ENCODE measurements at places on chromosomes 6 and 20. TPM values are rescaled to one million over a fixed set of nuclear protein-coding genes. Genes with fewer than 3 reads are reported as not detected.

Gene IL17A
- not detected for total RNA-seq

- no peak for DNase-seq
Observed at GRCh38 chr6:118324116-118324515, 224.0 kb upstream of the PLN start.

- DNase-seq: no peak
Observed at GRCh38 chr20:20580139-20580538, 132.3 kb downstream of the RALGAPA2 start.

DNA sequence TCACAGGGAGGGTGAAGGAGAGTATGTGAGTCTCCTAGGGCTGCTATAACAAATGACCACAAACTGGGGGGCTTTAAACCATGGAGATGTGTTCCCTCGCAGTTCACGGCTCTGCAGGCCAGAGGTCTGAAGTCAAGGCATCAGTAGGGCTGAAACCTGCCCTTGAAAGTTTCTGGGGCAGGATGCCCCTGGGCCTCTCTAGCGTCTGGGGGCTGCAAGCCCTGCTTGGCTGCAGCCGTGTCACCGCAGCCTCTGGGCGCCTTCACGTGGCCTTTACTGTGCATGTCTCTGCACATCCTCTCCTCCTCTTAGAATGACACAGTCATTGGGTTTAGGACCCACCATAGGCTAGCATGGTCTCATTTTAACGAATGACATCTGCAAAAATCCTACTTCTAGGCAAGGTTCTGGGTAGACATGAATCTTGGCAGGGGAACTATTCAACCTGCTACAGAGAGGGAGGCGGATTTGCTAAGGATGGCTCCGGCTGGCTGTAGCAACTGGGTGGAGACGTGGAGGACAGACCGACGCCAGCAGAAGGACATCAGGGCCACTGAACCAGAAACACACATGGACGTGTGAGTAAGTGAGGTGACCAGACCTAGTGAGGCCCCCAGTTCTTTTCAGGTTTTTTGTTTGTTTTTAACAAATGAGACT is 58.6 kb downstream of the PHACTR3 start:
- peak; percentile 73 for DNase-seq

GRCh38 chr6:161169696-161170095 is 104.2 kb downstream of the AGPAT4 start:
- no peak for DNase-seq

DNA sequence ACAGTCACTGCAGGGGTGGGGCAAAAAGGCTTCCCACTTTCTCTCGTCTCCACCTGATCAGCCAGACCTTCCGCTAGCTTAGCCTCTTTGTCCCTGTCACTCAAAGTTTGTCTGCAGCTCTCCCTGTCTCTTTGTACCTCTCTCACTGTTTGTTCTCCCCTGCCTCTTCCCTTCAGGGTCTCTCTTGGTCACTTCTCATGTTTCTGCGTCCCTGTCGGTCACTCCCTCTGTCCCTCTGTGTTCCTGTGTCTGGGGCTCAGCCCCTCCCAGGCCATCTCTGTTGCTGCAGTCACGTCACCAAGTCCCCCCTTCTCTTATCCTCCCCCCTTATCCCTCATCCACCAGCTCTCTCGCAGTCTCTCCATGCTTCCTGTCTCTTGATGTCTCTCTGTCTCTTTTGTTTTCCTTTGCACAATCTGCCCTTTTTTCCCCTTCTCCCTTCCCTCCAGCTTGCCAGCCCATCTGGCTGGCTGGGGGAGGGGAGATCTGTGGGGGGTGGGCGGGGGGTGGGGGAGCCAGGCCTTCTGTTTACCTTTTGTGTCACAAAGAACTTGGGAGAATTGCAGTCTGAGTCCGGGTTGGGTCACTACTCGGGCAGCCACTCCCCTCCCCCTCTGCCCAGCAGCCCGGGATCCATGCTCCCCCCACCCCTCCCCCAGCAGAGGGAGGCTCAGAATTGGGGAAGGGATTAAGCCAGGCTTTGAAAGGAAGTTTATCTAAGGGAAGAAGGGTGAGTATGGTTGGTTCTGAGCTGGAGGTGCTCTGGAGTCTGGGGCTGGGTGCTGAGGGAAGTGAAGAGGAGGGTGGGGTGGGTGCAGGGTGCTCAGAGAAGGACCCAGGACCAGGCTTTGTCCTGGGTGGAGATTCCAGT is 32.3 kb downstream of the FOXP4 start:
- no peak for DNase-seq

All from osteocyte (in vitro differentiated cells).